ENCODE measurements at places on chromosomes 7 and 10. TPM values are rescaled to one million over a fixed set of nuclear protein-coding genes. Genes with fewer than 3 reads are reported as not detected.

The FAM13C gene
- 0.23 TPM for total RNA-seq

The PRR15 gene
- 7.9 TPM for total RNA-seq

DNA sequence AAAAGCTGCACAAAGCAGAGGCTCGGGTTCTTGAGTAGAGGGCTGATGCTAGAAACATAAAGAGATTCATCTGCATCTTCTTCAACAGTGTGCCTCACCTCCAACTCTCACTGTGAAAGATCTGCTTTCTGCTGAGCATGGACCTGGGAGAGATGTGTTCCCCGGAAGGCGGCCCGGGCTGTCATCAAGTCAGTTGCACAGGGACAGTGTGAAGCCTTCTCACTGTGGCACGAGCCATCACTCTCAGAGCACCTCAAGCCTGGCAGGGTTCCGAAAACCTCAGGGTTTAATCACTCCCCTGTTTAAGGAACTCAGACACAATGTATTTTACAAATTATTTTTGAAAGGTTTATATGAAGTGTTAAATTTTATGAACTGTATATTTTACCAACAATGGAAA lies 98.7 kb downstream of the RBM20 start:
- no peak for DNase-seq

DNA sequence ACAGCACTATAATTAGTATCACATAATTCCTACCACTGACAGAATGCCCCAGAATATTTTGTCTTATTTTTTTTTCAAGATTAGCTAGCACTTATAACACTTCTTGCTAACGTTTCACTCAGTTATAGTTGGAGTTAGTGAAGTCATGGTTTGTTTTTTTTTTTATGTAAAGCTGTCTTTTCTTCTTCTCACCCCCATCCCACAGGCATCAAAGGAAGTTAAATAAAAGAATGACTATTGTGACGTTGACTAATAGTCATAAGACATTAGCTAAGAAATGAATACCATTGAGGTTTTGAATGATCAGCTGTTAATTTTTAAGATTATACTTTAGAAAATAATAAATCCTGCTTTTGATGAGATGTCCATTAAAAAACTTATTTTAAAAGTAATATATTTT lies 498.3 kb downstream of the GFRA1 start:
- no peak for DNase-seq

Data from H1 (cell line).